ENCODE measurements at places on chromosomes 5 and 9.

GRCh38 chr9:125409217-125409636 lies 147.6 kb downstream of the GAPVD1 start:
- no peak for DNase-seq

GRCh38 chr9:17528859-17529258 lies 50.0 kb upstream of the SH3GL2 start:
- no peak for DNase-seq

DNA sequence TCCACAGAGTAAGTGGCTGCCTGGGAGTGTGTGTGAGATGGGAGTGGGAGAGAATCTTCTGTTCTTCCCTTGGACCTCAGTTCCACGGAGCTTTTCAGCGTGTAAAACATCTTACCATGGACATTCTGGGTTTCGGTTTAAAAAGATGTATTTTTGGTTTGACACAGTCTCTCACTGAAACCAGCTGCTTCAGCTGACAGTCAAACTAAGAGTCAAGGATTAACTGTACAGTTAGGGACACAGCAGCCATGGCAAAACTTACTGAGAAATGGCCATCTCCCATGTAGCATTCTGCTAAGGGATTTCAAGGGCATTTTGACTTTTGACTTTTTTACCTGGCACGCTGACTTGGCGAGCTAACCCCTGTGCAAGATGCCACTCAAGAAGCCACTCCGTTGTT lies 93.8 kb upstream of the IL12B start:
- no peak for DNase-seq

DNA sequence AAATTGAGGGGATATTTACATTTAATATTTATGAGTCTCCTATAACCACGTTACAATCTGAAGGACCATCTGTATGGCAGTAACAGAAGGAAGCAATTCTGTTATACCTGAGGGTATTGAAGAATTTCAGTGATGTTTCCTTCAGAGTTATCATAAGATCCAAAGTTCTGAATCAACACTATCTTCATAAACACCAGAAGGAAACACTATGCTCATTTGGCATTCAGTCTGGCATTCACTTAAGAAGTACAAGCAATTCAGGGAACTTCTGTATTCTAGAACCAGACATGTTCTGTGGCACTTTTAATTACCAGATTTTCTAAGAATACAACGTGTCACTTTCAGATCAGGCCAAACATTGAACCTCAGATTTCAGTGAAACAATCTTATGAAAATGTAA lies 9.6 kb downstream of the DAB2 start:
- no peak for DNase-seq

GRCh38 chr9:117720066-117720465 lies 15.9 kb downstream of the TLR4 start:
- no peak for DNase-seq

DNA sequence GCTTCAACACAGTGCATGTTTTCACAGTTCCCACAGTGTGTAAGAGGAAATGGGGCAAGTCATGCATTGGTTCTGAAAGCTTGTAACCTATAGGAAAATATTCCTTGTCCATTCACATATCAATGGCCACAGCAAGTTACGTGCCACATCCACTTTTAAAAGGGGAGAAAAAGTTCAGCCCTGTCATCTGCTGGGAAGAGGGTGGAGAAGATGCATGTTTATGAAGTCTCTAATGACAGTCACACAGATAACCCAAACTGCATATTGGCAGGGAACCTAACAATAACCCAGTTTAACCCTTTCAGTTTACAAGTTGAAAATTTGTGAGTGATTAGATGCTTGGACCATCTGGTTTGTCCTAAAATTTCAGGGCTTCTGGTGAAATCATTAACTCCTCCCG lies 159.3 kb downstream of the MTRR start:
- DNase-seq, result no peak

DNA sequence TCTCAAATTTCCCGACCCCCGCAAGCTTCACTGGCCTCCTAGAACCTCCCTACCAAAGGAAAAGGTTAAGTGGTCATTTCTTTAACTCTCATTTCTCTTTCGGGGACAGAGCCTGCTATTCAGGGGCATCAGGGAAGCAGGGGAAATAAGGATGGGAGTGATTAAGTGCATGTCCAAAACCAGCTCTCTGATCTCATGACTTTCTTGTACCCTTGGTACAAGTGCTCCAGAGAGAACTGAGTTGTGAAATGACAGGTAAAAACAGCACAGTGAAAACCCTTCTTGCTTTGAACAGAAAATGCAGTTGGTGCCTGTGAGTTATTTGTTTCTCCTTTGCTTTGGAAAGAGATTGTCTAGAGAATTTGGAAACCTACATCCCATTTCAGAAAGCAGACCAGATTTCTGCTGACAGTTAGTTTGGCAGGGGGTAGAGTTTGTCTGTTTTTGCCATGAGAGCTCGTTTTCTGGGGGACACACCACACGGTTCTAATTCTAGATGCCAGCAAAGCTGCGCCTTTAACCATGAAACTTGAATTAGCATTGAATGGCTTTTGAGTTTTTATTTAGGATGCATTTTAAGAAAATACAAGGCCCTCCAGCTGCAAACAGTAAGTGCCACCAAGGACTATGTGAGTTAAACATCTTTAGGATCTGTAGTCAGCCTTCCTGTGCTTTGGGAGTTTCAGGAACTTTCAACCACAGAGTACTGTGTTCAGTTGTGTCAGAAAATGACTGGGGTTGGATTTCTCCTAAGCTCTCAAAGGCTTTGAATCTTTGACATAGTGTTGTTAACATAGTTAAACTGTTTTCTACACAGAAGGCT lies 161.7 kb upstream of the LHFPL2 start:
- no peak for DNase-seq

DNA sequence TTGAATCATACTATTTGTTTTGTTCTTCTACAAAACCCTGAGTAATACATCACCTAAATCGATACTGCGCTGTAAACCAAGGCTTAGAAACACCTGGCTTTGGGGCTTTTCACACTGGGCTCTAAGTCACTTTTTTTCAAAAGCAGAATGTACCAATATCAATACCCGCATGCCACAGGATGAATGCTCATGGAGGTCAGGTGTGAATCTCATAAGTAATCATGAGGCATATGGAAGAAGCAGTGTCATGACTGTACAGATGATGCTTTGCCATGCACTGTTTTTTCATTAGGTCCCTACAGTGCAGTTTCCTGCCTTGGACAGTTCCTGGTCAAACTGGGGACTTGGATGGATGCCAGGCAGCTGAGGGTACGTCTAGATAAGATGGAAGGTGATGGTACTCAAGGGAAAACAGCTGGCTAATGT lies 49.0 kb upstream of the ATG10 start:
- DNase-seq, result no peak

- no peak for DNase-seq
Measured at GRCh38 chr5:159178978-159179377, 30.4 kb downstream of the RNF145 start.

DNA sequence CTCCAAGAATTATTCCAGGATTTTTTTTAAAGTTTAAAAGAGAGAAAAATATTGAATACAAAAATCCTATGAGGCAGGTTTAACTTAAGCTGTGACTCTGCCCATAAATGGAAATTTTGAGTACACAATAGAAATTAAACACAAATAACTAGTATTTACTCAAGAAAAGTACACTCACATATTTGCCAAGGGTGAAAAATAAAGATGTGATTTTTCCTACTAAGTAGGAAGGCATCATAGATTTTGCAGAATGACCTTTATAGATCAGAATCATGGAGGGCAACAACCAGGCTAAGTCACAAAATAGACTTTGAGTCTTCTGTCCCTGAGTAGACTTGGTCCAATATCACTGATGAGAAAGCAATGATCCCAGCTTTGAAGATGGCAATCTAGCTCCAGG lies 102.7 kb upstream of the SLC12A2 start:
- no peak for DNase-seq

DNA sequence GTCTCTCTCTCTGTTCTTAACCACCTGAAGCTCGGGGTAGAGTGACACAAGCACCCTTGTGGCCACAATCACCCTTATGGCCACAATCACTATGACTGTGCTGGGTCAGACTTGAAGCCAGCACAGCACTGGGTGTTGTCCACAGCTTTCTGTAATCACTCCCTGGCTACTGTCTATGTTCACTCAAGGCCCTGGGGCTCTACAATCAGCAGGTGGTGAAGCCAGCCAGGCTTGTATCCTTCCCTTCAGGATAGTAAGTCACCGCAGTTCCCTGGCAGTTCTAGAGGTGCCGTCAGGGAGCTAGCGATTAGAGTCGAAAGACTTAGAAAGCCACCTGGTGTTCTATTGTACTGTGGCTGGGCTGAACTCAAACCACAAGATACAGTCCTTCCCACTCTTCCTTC lies 44.2 kb downstream of the GDA start:
- DNase-seq, result no peak

DNA sequence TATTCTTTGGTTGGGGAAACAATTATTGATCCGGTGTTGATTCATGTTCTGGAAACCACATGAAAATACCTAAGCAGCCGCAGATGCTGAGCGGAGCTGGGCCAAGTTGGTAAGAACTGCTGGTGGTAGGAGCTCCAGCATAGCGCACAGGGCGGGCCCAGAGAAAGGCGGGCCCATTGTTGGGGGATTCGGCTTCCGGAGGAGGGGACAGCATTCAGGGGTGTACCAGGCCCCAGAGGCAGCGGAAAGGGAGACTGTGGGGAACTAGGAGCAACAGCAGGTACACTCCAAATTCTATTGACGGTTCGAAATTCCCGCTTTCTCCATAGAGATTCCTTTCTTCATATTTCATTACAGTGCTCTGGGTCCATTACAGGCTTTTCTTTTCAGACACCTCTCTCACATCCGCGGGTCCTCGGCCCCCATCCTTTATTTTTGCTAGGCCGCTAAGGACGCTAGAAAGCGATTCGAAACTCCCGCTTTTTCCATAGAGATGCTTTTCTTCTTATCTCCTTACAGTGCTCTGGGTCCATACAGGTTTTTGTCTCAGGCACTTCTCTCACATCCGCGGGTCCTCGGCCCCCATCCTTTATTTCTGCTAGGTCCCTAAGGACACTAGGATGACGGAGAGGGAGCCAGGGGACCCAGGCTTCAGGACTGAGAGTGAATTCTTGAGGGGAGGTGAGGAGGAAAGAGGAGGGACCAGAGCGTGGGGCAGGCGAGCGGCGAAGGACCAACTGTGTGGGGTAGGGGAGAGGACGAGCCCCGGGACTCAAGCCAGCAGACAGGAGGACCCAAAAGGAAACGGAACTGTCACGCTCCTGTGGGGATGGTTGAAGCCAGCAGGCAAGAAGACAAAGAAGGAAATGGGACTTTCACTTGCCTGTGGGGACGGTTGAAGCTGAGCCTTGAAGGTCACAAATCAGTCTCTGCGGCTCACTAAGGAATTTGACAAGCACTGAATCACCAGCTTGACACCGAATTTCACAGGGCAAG lies at the start of gene CCDC152:
Gene CCDC152 (plus strand): TSS at position 213 of the 996 bp plus-strand sequence. CDS start 2,304 bp downstream, outside the sequence.
- DNase-seq, result peak; percentile 27

DNA sequence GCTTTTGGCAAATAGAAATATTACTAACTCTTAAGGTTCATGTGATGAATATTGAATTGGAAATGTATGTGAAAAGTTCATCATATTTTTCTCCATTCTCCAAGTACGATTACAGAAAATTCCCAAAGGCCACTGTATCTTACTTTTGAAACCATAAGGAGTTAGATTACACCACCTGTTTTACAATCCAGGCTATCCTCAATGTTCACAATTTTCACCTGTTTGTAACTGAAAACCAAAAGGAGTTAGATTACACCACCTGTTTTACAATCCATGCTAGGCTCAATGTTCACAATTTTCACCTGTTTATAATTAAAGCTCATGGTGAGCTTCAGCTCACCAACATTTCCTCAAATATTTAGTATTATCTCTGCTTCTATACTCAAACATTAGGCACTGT lies 188.0 kb downstream of the HCN1 start:
- DNase-seq, result no peak

- DNase-seq, result no peak
Measured at GRCh38 chr5:44619875-44620610, 188.7 kb upstream of the MRPS30 start.

DNA sequence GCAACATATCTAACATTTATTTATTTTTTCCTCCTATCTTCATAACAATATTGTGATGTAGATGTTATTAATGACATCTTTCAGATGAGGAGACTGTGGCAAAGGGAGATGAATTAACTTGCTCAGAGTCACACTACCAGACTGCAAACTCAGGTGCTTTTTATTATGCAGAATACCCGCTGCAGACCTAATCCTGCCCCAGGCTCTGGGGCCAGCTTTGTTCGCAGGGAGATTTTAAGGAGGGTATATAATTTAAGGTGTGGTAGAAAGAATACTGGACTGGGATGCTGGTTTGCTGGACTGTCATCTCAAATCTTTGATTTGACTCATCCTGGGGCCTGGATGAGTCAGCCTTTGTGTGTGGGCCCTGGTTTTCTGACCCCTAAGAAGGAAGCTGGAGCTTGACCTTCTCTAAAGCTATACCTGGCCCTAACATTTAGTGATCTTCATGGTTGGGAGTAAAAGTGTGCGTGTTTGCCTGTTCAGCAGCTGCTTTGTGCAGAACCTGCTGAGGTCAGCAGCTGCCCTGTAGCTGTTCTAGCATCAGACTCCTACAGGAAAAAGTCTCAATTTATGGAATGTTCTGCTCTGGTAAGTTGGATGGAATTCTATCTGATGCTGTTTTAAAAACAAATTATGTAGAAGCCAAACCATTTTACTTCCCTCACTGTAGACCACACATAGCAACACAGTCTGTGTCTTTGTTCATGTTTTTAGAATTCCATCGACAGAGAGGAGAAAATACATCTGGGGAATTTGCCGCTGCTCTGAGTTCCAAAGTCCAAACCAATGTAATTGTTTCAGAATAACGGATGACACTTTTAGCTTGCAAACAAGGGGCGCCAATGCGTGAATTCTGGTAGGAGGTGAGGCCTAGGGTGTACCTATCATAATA lies 4.5 kb downstream of the SLC36A1 start:
- DNase-seq, result no peak

DNA sequence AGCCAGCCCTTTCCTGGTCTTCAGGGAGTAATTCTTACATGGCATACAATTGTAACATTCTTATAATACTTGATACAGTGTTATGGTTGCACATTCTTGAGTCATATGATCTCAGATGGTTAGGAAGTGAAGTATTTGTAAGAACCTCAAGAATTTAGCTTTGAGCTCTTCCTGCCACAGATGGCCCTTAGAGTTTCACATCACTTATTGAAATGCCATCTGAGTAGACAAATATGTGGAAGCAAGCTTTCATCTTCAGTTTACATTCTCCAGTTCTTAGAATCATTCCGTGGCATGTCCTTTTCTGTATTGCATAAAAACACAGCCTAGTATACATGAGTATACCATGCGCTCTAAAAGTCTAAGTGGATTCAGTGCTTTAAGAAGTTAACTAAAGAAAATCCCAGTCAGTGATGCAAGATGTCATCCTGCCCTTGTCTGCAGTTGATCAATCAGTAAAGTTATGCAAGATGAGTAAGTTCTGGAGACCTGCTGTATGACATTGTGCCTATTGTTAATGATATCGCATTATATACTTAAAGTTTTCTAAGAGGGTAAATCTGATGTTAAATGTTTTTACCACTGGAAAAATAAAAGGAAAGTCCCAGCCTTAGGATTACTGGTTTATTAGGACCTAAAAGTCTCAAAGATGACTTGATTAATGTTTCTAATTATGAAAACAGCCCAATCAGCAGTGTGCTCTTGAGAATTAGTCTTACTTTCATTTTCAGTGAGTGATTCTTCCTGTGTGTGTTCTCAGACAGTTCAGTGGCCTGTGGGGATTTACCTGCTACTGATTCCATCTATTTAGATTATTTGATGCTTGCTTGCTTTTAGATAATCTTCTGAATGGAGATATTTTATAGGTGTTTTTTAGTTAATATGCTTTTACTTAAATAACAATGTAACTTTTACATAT lies 29.4 kb downstream of the RHOBTB3 start:
- no peak for DNase-seq
